ENCODE measurements at places on chromosomes 2 and 18. TPM values are rescaled to one million over a fixed set of nuclear protein-coding genes. Genes with fewer than 3 reads are reported as not detected.

The ABCB11 gene
- total RNA-seq, result 0.10 TPM

The TNFRSF11A gene
- total RNA-seq, result 3.2 TPM

The FABP1 gene
- 0.41 TPM for total RNA-seq

The PAX8 gene
- 1.9 TPM for total RNA-seq

The CPO gene
- total RNA-seq, result 0.26 TPM

The SMC6 gene
- 10.5 TPM for total RNA-seq

The PMAIP1 gene
- total RNA-seq, result 0.27 TPM

DNA sequence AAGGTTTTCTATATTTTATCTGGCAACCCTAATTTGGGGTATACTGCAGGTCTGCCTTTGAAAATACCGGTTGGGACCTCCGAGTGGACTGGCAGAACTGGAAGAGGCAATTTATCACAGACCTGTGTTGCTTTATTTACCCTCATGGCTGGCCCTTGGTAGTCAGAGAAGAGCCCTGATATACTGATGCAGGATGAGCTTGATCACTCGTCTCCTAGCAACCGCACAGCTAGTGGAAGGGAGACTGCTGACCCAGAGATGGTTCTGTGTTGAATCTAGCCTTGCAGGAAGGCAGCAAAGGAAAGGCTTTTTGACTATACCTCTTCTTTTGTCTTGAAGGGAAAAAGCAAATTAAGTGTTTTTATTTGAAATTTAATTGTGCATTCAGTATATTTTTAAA lies 154.7 kb downstream of the EML6 start:
- DNase-seq, result no peak
- H3K4me3 ChIP-seq, result no peak overlapping the region
- no peaks in the 10 kb centered on the region for H3K27me3 ChIP-seq
- peaks cover 18% of the 10 kb centered on the region for H3K4me1 ChIP-seq
- no peak overlapping the region for H3K27ac ChIP-seq

DNA sequence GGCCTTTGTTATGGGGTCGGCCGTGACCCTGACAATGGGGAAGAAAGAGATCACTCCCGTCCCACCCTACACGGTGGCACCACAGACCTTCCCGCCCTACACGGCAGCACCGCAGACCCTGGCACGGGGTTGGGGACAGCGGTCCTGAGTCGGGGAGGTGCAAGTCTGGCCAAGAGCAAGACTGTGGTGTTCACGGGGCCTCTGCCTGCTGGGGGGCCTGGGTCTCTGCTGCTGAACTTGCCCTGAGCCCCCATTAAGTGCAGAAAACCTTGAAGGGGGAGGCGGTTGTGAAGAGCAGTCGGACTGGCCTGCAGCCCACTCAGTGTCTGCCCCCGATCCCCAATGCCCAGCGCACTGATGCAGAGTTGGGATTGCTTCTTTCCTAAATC lies 75.9 kb downstream of the SLC66A2 start:
- H3K4me3 ChIP-seq, result no peak overlapping the region
- no peaks in the 10 kb centered on the region for H3K4me1 ChIP-seq
- H3K27me3 ChIP-seq, result peaks cover 37% of the 10 kb centered on the region

GRCh38 chr2:100630473-100630977 lies 67.7 kb downstream of the PDCL3 start:
- no peak overlapping the region for H3K27ac ChIP-seq
- no peaks in the 10 kb centered on the region for H3K4me1 ChIP-seq
- no peaks in the 10 kb centered on the region for H3K27me3 ChIP-seq
- H3K36me3 ChIP-seq, result no peaks in the 10 kb centered on the region
- no peak overlapping the region for H3K4me3 ChIP-seq

DNA sequence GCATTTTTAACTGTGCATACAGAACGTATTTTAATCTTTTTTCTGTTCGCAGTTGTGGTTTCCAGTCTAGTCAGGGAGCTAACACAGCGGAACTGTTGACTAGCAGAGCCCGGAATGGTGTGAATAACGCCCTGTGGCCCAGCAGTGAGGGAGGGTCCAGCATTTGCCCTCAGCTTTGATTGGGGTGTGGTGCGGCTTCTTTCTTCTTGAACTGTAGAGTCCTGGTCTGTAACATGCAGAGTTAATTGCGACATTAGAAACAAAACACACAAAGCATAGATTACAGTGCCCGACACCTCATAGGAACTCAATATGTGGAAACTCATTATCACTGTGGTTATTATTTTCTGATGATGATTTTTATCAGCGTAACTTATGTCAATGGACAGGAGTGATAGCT lies 253.6 kb downstream of the SOX11 start:
- H3K27ac ChIP-seq, result no peak overlapping the region
- no peaks in the 10 kb centered on the region for H3K36me3 ChIP-seq
- no peak overlapping the region for H3K4me3 ChIP-seq
- H3K4me1 ChIP-seq, result no peaks in the 10 kb centered on the region

DNA sequence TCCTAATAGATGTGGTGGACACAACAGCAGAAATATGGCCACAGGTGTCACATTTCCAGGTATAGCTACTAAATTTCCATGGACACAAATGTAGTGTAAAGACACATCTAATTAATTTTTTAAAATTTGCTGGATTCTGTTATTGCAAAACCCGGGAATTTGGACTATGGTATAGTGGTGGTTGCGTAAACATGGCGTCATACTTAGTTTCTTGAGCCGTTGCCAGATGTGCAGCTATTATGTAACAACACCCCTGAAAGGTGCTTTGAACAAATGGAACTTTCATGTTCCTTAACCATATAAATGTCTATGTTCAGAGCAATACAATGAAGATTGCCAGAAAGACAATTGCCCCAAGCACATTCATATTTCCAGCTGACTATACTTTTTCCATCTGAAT lies 85.9 kb downstream of the HRH4 start:
- H3K27ac ChIP-seq, result no peak overlapping the region
- no peaks in the 10 kb centered on the region for H3K4me1 ChIP-seq
- H3K27me3 ChIP-seq, result no peaks in the 10 kb centered on the region
- H3K4me3 ChIP-seq, result no peak overlapping the region

DNA sequence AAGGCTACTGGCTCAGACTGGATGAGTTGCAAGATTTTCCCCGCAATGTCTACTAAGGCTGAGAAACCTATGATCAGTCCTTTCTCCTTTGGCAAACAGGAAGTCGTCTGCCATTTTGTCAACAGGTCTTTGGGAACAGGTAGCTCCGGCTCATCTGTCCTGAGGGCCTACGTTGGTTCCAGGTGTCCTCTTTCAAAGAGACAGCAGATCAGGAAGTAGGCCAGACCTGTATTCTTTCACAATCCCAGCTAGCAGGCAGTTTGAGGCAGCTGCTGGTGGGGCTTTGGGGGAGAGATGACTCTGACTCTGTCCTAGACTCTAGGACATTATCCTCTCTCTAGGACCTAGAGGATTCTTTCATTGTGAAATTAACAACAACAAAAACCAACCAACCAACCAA lies 98.6 kb downstream of the ACTR2 start:
- H3K27ac ChIP-seq, result no peak overlapping the region
- no peaks in the 10 kb centered on the region for H3K27me3 ChIP-seq
- H3K36me3 ChIP-seq, result no peaks in the 10 kb centered on the region
- DNase-seq, result no peak
- no peak overlapping the region for H3K4me3 ChIP-seq

GRCh38 chr2:100262555-100263320 lies 59.6 kb downstream of the LONRF2 start:
- no peak overlapping the region for H3K4me3 ChIP-seq
- H3K27me3 ChIP-seq, result no peaks in the 10 kb centered on the region
- H3K4me1 ChIP-seq, result no peaks in the 10 kb centered on the region
- no peaks in the 10 kb centered on the region for H3K36me3 ChIP-seq
- H3K27ac ChIP-seq, result no peak overlapping the region

DNA sequence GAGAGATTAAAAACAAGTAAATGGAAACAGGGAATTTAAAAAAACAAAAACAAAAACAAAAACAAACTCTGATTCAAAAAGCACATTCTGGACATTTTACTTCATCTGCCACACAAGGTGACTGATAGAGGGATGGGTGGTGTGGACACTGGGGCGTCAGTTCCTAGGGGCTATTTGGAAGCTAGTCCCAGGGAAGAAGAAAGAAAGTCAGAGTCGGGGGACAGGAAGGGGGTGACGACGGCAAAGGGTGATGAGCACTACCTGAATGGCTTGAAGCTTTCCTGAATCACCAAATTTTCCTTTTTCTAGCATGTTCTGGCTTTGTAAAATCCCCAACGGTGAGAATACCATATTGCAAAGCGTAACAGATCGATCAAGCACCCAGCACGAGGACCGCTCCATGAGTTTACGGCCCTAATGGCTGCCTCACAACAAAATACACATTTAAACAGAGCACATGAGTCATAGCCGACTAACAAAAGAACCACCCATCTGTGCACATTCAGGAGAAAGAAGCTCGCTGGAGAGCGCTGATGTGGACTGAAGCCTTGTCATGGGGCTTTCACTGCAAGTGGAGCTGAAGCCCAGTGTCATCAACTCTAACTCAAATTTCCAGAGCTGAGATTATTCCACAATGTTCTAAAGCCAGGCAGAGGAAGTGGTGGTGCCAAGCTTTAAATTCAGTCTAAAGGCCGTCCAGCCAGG lies 178.9 kb downstream of the LNPK start:
- H3K36me3 ChIP-seq, result no peaks in the 10 kb centered on the region
- DNase-seq, result no peak
- H3K27me3 ChIP-seq, result no peaks in the 10 kb centered on the region
- no peak overlapping the region for H3K4me3 ChIP-seq

DNA sequence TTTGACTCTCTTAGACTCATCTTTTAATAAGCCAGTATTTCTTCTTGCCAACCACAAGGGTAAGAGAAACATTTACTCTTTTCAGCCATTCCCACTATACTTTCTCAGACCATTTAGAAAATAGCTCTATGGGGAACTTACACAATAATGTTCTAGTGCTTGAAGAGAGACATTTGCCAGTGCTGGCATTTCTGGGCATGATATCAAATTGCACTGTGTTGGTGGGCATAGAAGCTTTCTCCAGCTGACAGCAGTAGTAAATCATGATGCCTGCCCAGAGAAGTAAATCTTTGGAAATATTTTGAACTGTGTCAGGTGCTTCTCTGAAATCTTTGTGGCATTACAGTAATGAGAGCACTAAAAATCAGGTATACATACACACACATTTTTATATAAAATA lies 346.6 kb downstream of the CBLN2 start:
- H3K27ac ChIP-seq, result no peak overlapping the region
- H3K4me3 ChIP-seq, result no peak overlapping the region
- H3K4me1 ChIP-seq, result no peaks in the 10 kb centered on the region
- no peaks in the 10 kb centered on the region for H3K27me3 ChIP-seq

All from gastrocnemius medialis (tissue), 4 donors.